ENCODE measurements at places on chromosomes 1 and 21.
A peak's percentile ranks its signal among the peaks of the same experiment; 100 is the strongest.

DNA sequence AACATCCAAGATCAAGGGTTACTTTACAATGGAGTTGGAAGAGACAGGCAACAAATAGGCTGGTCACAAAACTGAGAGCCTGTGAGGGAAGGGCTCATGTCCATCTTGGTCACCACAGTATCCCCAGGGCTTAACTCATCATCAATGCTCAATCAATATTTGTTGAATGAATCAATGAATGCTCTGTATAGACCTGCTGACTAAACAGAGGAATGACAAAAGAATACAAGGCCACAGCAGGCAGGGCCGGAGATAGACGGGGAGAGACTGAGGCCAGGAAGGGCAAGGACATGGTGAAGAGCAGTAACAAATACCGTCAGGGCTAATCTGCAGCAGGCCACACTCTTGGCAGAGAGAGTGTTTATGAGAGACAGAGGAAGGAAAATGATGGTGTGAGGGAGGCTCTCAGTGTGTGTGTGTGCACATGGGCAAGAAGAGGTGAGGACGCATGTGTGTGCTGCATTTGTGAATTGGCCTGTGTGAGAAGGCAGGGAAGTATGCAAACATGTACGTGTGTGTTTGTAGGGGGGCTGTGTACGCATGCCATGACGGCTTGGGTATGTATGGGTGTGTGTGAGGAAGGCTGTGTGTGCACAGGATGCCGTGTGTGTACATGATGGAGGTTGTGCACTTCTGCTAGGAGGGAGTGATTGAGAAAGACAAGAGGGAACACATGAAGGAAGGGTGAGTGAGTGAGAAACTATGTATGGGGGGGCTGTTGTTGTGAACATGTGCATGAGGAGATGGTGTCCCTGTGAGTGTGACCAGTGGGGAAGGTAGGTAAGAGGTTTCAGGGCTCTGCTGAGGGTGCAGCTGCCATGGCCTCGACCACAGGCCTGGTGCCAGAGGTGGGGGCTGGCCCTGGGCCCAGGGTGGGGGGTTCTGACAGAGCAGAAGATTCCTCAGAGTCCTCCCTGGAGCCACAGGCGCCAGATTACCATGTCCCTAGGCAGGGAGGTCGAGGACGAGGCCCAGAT lies 15.4 kb downstream of the AHDC1 start:
- DNase-seq: no peak

DNA sequence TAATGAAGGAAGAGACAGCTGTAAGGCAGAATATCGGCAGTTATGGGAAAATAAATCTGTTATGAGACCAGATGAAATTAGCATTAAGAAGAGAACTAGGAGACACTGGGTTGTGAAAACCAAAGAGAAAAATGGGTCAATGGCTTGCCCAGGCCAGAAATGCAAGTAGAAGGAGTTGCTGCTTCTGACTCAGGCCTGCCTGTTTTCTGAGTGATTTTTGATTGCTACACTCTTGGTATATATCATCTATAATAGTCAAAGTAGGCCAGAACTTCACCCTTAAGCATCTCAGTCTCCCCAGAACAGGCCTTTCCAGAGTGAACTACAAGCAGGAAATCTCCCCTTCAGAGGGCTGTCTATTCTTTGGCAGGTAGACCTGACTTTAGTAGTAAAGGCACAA lies 107.0 kb downstream of the NRIP1 start:
- DNase-seq: no peak

DNA sequence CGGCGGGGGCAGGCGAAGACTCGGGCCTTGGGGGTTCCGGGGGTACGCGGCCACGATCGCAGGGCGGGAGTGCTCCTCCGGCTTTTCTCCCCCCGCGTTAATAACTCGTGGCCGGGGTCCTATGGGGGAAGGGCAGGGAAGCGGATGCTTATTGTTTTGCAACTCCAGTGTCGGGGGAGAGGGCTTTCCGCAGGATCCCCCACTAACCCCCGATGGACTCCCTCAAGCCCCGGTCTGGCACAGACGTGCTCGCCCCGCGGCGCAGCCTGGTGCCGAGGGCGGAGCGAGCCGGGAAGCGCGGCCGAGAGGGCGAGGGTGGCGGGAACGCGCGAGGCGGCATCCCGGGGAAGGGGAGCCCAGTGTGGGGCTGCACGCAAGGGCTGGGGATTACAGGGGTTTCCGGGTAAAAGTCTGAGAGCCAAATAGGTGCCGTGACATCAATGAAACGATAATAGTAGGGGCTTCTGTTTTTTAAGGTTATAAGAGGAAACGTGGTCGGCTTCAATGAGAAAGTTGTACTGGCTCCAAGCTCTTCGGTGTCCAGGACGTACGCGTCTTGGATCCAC lies 772 bp downstream of the UCK2 start:
- DNase-seq: peak; percentile 41

DNA sequence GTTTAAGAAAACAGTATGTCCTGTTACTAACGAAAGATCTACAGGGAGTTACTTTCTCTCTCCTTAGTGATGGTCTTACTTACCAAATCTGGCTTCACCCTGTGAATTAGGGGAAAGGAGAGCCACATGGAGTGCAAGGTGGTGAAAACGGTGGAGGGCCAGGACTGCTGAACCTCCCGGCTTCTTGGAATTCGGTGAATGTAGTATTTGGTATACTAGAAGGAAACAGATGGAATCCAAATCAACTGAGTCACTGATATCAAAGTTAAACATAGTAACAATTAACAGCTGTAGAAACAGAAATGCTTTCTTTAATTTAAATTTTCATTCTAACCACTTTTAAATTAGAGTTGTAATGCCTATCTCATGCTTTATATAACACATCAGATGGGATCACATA lies 45.7 kb downstream of the ALG14 start:
- no peak for DNase-seq

- no peak for DNase-seq
Measured at GRCh38 chr1:188895611-188896010, 1582.1 kb downstream of the BRINP3 start.

DNA sequence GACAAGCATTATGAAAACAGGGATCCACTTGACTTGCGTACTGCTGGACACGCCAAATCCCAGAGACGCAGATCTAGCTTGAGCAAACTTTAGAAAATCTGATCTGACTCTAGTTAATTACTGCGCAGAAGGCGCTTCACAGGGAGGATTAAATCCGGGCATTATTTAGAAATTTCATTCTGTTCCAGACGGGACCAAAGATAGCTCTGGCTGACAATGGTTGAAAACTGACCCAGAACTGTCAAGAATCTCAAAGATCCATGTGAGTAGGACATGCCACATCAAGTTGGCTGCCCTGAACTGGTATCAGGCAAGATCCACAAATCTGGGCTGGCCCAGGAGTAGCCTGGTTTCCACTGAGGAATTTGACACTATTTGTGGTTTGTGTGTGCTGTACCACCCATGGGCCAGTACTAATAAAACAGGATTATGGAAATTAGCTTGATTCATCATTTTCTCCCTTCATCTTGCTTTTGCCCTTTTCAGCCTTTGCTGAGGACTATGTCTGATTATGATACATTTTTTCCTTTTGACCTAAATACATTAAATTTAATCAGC lies 171.0 kb downstream of the VAV3 start:
- DNase-seq: no peak

- no peak for DNase-seq
Measured at GRCh38 chr1:169326956-169327268, 40.7 kb downstream of the NME7 start.

- no peak for DNase-seq
Measured at GRCh38 chr1:203300441-203301330, 4.6 kb upstream of the BTG2 start.

- DNase-seq: no peak
Measured at GRCh38 chr1:42333662-42334239, 1.3 kb downstream of the FOXJ3 start.

DNA sequence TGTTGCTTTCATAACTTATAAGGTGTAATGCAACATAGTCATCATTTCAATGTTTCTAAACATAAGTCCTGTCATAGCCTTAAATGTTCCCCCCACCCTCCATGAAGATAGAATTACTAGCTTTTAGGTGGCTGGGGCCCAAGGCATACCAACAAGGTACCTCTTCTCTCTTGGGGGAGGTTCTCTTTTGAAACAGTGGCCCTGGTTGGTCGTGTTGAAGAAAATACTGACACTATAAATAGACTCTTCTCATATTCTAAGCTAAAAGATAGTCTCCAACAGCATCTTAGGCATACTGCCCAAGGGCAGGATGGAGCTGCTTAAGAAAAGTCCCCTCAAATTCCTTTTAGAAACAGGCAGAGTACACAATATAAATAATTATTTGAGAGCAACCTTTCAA lies 255.0 kb downstream of the FAF1 start:
- DNase-seq: no peak

DNA sequence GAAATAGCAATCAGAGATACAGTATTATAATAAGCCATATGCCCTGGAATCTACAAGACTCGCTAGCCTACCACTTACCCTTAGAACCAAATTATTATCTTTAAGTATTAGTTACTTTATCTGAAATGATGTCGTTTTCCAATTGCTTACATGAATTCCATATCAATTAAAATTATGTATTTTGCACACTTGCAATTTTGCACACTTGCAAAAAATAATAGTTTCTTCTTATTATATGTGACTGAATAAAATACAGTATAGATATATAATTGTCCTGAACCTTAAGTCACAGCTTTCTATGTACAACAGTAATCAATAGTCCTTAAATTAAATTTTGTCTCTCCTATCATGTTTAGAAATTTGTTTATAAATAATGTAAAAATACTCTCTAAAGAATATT lies 2095.1 kb downstream of the NCAM2 start:
- DNase-seq: no peak

- DNase-seq: no peak
Measured at GRCh38 chr1:29767769-29768425, 531.6 kb downstream of the PTPRU start.

- no peak for DNase-seq
Measured at GRCh38 chr1:208078752-208079151, 165.4 kb downstream of the PLXNA2 start.

GRCh38 chr21:18542081-18542480 lies 138.5 kb upstream of the TMPRSS15 start:
- DNase-seq: no peak

- no peak for DNase-seq
Measured at GRCh38 chr1:153288634-153289275, 24.0 kb downstream of the PGLYRP3 start.

- DNase-seq: no peak
Measured at GRCh38 chr21:34196996-34197395, 123.6 kb downstream of the MRPS6 start.

GRCh38 chr1:81809808-81810207 lies 9.1 kb downstream of the ADGRL2 start:
- no peak for DNase-seq

GRCh38 chr1:161427733-161428516 lies 60.2 kb upstream of the CFAP126 start:
- DNase-seq: no peak

GRCh38 chr1:240280560-240281322 lies 189.1 kb downstream of the FMN2 start:
- DNase-seq: no peak

DNA sequence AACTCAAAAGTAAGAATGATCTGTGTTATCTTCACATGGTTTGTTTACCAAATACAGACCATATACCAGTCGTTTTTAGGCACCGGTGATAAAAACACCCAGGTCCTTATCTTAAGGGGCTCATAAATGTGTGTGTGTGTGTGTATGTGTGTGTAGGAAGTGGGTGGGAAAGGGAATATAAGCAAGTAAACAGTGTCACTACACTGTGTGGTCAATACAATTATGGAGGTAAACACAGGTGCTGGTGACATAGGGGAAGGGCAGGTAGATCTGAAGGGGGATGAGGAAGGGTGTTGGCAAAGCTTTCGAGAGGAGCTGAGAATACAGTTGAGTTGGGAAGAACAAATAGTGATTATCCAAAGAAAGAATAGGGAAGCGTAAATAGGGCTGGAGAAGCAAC lies 19.1 kb upstream of the MRPS6 start:
- no peak for DNase-seq

GRCh38 chr1:224407571-224408293 lies 26.9 kb downstream of the WDR26 start:
- no peak for DNase-seq

DNA sequence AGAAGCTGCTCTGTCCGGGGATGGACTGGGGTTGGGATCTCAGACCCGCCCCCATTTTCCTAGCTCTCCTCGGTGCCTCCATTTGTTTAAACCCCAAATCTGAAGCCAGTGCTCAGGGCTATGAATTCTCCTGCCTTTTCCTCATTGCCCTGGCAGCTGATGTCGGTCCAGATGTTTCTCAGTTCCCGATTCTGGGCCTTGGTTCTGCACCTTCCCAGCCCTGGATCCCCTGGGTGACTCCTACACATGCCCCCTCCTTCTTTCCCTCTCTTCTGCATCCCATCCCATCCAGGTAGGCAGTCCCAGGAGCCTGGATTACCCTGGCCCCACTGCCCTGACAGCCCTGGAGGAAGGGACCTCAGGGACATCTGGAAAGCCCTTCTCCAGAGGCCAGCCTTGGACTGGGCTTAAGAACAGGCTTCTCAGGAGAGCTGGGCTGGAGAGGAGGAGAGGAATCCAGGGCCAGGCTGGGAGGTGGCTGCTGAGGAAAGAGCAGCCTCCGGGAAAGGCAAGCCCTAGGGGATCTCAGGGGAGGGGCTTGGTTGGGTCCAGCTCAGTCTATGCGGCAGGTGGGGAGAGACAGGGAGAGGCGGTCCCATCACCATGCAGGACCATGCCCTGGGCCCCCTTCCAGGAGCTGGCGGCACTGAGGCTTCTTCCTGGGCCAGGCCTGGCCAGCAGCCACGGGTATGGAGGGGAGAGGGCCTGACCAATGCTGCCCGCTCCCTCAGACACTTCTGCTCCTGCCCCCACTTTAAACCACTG lies 6.8 kb upstream of the EPS8L3 start:
- no peak for DNase-seq

Measured in stimulated activated CD4-positive, alpha-beta T cell treated with anti-CD3 and anti-CD28 coated beads, Interleukin-15, amount 100 ng/mL, for 1 hour (primary cell).